NCI-H187 treated with DMSO at 0.1 percent for 48 hours (cell line): ENCODE measurements at places on chromosomes 2 and 18.

DNA sequence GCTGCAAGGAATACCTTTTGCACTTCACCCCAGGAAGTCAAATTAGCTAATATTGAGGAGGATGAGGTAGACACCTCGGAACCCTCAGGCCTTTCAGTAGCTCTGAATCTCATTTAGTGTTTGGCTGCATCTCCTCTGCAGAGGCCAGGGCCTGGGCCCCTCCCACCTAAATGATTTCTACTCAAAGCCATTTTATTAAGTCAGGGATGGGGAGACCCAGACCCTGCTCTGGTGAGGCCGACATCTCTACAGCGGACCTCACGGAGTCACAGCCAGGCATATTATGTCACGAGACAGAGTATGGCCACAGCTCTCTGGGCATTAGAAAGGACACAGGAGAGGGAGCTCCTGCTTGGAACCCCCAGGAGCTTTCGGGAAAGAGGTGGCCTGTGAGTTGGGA, 305.5 kb downstream of the ALK start:
- DNase-seq: no peak

DNA sequence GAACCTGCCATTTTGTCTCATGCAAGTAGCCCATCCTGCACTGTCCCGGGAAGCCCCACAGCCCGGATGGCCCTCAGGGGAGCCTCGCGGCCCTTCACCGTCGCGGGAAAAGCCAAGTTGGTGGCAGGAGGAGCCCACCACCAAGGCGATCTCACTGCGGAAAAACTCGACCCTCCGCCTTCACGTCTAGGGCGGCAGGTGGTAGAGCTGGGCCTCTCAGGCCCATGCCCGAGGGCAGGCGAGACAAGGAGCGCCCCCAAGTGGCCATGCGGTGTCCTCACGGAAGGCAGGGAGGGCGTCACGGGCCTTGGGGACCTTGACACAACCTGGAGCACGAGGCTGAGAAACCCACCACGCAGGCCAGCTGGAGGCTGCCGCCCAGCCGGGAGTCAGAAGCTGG, 34.8 kb upstream of the SKA1 start:
- DNase-seq: no peak

- no peak for DNase-seq
Observed at GRCh38 chr2:167964650-167965413, 282.6 kb downstream of the STK39 start.

DNA sequence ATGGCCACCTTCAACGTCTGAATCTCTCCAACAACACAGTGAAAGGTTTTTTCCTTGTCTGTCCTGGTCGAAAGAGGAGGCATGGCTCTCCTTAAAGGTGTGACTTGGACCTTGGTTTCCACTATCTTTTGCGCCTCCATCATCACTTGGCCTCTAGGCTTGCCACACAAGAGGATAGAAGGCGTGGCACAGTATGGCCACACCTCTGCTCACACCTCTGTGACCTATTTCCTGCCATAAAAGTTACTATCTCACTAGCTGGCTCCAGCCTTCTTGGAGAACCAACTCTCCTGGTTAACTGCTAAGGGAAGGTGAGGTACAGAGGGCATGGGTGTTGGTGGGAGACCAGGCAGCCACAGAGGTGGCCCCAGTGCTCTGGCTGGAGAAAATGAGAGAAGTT, 165.9 kb downstream of the UXS1 start:
- DNase-seq: no peak

- DNase-seq: no peak
Observed at GRCh38 chr2:190501702-190502407, 32.7 kb downstream of the NEMP2 start.

- no peak for DNase-seq
Observed at GRCh38 chr18:24033641-24034412, 19.3 kb downstream of the TTC39C start.

- no peak for DNase-seq
Observed at GRCh38 chr2:3023531-3023930, 354.1 kb downstream of the EIPR1 start.

DNA sequence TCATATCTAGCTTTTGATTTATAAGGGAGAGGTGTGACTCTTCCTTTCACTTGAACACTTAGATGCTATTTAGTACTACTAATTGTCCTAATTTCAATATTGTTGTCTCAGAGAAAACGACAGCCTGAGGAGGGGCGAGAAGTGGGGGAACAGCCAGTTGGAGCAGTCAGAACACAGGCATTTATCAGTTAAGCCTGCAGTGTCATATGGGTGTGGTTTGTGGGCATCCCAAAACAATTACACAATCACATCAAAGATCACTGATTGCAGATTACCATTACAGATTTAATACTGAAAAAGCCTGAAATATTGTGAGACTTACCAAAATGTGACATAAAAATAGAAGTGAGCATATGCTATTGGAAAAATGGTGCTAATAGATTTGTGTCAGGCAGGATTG, 15.8 kb downstream of the TMEM131 start:
- no peak for DNase-seq

GRCh38 chr2:51108794-51109193, 76.9 kb upstream of the NRXN1 start:
- no peak for DNase-seq

DNA sequence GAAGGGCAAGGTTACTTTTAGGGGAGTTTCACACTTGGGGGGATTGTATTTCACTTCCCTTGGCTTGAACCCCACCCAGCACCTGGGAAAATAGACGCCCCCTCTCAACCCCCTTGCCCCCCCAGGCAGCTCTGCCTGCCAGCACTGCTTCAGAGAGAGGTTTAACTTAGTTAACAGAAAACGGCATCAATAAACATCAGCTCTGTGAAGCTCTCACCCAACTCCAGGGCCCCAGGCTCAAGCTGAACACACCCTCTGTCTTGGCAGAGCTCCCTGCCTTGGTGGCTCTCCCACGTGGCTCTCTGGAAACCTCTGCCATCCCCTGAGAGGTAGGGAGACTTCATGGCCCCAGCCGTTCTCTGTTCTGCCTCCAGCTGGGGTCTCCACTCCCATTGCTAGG, 244.1 kb downstream of the ACKR3 start:
- DNase-seq: no peak

DNA sequence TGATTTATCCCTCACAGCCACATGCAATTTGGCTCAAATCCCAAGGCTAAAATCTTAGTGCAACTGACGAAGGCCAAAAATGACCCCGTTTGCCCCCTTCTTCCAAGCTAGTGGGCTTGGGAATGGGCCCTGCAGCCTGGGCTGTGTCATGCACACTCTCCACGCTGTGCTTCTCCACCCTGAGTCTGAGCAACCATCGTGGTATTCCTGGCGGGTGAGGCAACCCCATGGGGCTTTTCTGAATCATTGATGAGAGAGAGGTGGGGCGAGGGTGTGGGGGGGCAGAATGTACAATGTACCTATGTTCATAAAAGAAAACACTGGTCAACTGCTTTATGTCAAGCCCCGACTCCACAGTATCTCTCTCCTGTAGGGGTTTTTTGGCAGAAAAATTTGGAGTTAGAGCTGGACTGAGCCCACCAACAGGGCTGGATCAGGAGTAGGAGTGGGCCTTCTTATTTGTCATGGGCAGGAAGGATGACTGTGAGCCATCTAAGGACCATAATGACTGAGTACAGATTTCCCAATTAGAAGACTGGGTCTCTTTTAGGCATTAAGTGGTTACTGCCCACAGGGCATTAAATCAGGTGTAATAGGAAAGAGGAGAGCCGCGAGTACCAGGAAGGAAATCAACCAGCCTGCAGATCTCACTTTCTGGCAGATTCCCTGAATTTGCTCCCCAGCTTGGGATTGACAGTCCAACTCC, 8.9 kb downstream of the SULT1C2 start:
- DNase-seq: no peak
